HCT116 (cell line): ENCODE measurements at places on chromosomes 1 and 21.

- no peak for DNase-seq
These were observed 7.7 kb upstream of the CDC42 start for GRCh38 chr1:22044690-22045420.

GRCh38 chr1:169874229-169874628 lies 19.5 kb downstream of the SCYL3 start:
- DNase-seq: no peak

- DNase-seq: no peak
These were observed 462.2 kb upstream of the PTBP2 start for GRCh38 chr1:96259399-96259798.

DNA sequence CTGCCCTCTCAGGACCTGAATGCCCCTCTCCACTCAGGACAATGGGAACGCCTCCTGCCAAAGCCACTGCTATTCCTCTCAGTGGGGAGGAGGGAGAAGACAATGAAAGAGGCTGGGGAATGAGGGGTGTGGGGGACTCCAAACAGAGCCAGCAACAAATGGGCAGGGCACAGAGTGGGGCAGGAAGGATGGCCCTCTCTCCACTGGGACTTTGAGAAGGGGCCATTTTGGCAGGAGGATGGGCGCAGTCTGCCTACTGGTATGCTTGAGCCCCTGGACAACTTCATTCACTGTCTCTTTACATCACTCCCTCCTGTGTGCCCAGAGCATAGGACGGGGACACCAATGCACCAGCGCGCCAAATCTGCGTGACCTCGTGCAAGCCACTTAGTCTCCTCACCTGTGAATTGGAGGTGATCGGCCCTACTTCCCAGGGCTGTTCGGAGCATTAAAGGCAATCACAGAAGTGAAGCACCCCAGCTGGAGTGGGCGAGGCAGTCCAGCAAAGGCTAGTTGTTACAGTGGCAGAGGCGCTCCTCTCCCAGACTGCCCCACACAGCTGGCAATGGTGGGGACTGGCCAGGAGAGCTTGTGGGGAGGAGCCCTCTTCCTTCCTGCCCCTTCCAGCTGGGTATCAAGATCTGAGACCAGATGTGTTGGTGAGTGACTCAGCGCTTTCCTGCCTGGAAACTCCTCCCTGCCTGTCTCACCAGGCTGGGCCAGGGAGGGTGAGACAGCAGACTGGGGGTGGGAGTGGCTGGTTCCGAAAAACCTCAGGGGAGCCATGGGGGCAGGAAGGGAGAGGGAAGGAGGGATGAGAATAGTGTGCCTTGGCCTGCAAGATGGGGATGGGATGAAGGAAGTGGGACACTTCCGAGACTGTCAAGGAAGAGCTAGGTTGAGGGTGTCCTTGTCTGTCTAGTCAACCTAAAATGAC lies 22.4 kb upstream of the SYNC start:
- DNase-seq: peak; percentile 66

- no peak for DNase-seq
These were observed 34.4 kb downstream of the ADGRL2 start for GRCh38 chr1:81834921-81835698.

- no peak for DNase-seq
These were observed 17.5 kb downstream of the RCAN1 start for GRCh38 chr21:34597406-34597805.

DNA sequence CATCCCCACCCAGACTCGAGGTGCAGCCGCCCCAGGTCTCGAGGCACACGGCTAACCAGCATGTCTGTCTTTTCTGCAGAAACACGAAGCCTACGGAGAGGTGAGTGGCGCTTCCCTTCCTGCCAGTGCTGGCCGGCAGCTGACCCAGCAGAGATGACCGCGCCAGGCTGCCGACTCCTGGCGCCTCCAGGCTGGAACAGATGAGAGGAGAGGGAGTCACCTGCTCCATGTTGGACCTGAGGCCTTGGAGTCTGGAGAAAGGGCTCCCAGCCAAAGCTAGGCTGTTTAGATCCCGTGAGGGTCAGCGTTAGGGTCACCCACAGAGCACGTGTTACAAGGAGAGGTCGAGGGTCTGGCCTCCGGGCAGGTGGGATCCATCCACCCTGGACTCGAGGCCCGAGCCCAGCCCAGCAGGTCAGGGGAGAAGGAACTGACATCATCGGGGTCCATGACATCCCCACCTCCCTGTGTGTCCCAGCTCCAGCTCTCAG lies 14.9 kb downstream of the COL6A2 start:
- DNase-seq: no peak

DNA sequence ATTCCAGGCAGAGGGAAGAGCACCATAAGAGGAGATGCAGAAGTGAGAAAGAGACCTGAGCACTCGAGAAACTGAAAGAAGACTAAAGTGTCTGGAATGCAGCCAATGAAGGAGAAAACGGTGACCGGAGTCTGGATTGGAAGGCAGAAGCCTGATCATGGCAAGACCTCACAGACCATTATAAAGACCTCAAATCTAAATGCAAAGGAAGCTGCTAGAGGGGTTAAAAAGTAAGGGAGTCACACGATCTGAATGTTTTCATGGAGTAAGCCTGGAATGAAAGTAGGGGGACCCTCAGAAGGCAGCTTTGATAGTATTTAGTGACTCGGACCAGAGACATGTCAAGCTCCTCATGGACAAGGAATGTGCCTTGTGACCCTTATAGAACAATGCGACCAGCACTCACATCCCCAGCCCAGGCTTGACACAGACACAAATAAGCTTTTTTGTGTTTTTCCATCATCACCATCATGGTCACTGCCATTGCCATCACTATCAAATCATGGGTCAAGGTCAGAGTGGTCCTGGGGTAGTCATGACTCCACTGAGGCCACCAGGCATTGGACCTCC lies 183.6 kb downstream of the SEC16B start:
- DNase-seq: no peak

GRCh38 chr21:33028773-33029384 lies 3.1 kb downstream of the OLIG2 start:
- no peak for DNase-seq

GRCh38 chr1:89873770-89874169 lies 52.9 kb downstream of the LRRC8D start:
- no peak for DNase-seq

DNA sequence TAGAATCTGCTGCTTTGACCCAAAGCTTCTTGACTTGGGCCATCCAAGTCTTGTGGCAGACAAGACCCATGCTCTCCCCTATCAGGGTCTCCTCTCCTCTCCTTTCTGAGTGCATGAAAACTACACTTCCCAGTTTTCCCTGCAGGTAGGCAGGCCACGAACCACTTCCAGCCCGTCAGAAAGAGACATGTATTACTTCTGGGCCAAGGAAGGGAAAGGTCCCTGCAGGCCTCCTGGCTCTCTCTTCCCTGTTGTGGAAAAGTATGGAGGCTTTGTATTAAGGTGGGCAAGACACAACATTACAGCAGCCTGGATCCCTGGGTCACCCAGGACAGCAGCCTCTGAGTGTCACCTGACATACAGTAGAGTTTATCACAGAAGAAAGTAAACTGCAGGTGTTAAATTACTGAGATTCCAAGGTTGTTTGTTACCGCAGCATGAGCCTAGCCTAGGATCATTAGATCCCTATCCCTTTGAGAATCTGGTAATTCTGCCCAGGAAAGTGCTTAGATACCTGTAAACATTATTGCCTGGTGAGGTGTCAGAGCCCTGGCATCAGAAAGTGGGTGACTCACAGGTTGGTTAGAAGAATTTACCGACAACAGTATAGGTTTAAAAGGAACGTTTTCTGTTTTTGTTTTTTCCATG lies 717.3 kb downstream of the MATN1 start:
- peak; percentile 32 for DNase-seq

DNA sequence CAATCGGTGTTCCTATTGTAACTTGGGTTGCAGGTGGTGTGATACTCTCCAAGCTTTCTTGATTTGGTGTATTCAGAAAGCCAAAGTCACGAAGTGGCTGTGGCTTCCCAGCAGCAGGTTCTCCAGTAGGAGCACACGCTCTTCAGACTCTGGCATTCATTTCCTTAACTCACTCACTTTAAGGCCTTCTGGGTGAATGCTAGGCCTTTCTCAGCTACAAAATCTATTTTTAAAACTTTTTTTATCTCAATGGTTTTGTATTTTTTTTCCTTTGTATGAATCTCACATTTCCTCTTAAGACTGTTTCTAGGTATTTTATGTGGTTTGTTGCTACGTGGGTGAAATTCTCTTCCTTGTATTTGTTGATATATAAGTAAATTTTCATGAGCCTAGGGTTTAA lies 22.9 kb upstream of the PKN2 start:
- no peak for DNase-seq

DNA sequence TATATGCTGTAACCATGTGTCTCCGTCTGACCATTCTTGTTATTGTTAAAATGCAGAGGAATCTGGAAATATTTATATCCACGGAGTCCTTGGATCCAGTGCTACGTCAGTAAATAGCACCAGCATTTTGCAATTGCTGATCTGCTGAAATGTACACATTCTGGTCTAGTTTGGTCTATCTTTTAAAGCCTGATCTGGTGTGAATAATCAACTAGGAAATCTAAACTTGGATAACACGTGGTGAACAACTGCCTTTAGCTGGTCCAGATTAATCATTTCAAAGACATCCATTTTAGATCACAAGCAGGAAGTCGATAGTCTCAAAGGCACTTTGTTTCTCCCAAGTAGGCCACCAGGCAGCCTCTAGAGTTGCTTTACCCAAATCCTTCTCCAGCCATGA lies 32.6 kb downstream of the PDPN start:
- DNase-seq: no peak

GRCh38 chr1:8987881-8988617 lies 38.2 kb downstream of the SLC2A7 start:
- no peak for DNase-seq

GRCh38 chr1:51733793-51734522 lies 117.1 kb downstream of the OSBPL9 start:
- DNase-seq: no peak

GRCh38 chr1:182260516-182260915 lies 131.1 kb downstream of the GLUL start:
- DNase-seq: no peak

DNA sequence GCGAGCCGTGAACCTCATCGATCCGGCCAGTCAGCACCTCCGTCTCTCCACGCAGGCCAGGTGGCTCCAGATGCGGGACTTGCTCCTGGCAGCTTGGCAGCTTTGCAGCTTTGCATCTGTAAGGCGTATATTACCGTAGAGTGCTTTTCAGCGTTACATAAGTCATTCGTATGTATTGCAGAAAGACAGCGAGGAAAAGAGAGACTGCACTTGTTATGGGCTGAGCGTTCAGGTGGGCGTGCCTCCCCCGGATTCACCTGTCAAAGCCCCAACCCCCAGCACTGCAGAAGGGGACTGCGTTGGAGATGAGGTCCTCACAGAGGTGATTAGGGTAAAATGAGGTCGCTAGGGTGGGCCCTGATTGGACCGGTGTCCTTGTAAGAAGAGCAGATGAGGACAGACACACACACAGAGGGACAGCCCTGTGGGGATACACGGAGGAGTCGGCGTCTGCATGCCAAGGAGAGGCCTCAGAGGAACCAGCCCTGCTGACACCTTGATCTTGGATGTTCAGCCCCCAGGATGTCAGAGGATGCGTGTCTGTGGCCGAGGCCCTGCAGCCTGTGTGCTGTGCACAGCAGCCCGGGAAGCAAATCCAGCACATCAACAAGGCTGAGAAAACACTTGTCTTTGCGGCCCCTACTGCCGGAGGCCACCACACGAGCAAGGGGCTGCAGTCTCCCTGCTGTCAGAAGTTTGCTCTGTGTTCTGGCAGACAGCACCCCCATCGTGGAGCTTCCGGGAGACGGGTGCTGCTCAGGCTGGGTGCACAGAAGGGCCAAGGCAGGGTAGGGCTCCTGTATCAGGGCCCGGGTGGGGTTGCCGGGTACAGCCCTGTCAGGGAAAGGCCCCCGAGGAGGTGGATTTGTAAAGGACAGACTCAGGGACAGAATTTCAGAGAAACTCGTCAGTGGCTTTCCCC lies 10.9 kb upstream of the AGPAT3 start:
- no peak for DNase-seq

DNA sequence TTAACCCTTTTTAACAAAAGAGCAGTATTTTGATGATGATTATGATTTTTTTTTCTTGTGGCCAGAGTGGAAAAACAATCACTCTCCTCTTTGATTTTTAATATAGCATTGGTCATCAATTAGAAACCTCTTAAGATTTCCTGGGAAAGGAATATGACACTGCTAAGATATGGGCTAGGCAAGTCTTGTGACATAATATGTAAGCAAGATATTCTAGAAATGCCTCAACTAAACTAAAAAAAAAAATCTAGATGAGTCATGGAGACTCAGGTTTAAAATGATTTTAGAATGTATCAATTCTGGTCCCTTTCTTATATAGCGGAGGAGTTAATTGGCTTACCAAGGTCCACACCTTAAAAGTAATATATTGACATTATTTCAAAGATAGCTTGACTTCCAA lies 60.3 kb upstream of the JUN start:
- DNase-seq: no peak

GRCh38 chr1:63935143-63935542 lies 161.3 kb downstream of the ROR1 start:
- DNase-seq: no peak

- no peak for DNase-seq
These were observed 96.4 kb downstream of the RUNX1 start for GRCh38 chr21:34952701-34953100.

DNA sequence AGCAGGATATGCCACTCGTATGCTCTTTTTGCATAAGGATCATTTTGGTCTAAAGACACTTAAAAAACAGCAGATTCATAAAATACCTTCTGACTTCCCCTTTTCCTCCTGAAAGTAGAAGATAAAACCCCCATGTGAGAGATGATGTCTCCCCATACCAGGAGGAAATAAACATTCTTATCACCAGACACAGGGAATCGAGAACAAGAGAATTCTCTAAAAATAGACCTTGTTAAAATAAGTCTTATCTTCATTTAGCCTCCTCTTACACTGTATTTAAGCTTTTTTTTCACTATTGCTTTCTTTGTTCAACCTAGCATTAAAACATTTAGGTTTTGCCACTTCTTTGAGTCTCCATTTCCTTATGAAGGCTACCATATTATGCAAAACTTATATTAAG lies 709.3 kb downstream of the KCNT2 start:
- DNase-seq: no peak

GRCh38 chr1:54215523-54215922 lies 15.6 kb downstream of the MRPL37 start:
- no peak for DNase-seq

- DNase-seq: no peak
These were observed 52.8 kb downstream of the TENT5C start for GRCh38 chr1:117658676-117659075.

DNA sequence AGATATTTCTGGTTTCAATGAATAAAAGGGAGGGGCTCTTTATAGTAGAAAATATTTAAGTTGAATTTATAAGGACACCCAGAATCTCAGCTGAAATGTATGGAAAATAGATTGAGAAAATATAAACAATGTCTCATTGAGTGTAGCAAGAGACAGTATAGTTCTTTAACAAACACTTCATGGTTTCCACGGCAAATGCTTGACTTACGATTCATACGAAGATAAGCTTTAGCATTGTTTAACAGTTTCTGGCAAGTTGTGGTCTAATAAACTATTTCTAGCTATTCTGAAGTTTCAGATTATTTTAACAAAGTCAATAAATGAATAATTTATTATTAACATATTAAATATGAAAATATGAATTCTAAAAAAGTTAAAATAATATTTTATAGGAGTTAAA lies 1419.4 kb downstream of the KCNT2 start:
- DNase-seq: no peak
